Myocyte (in vitro differentiated cells): ENCODE measurements at places on chromosomes 5 and 9.

DNA sequence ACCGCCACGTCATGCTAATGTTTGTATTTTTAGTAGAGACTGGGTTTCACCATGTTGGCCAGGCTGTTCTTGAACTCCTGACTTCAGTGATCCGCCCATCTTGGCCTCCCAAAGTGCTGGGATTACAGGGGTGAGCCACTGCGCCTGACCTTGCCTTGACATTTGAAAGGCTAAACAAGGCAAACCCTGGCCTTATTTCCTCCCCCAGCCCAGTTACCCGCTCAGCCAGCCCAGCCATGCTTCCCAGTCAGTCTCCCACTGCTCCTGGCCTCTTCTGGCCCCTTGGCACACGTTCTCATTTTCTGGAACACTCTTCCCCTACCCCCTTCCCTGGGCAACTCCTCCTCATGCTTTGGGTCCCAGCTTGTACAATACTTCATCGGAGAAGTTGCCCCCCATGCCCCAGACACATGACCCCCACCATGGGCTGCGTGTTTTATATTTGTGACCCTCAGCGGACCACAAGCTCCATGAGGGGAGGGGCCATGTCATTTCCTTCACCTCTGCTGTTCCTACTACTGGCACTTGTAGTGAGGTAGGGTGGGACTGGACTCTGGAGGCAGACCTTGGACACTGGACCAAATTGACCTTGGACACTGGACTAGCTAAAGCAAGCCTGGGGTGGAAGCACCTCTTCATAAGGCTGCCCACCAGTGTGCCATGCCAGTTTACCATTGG is 94.4 kb upstream of the IER5L start:
- no peak for DNase-seq

DNA sequence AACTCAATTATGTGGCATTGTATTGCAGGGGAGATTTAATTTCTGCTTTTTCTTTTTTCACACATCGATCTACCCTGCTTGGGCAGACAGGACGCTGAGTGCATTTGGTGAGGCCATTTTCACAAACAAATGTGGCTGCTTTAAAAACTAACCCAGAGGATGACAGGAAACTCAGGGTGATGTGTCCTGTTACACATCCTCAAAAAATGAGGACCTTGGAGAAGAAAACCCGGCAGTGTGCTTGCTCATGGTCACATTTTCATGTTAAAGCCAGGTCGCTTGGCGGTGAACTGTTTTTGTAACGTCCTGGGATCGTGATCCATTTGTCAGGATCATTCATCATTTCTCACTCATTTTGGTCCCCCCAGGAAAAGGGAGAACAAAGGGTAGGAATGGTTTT is 478.3 kb upstream of the ADAMTS16 start:
- DNase-seq, result no peak

DNA sequence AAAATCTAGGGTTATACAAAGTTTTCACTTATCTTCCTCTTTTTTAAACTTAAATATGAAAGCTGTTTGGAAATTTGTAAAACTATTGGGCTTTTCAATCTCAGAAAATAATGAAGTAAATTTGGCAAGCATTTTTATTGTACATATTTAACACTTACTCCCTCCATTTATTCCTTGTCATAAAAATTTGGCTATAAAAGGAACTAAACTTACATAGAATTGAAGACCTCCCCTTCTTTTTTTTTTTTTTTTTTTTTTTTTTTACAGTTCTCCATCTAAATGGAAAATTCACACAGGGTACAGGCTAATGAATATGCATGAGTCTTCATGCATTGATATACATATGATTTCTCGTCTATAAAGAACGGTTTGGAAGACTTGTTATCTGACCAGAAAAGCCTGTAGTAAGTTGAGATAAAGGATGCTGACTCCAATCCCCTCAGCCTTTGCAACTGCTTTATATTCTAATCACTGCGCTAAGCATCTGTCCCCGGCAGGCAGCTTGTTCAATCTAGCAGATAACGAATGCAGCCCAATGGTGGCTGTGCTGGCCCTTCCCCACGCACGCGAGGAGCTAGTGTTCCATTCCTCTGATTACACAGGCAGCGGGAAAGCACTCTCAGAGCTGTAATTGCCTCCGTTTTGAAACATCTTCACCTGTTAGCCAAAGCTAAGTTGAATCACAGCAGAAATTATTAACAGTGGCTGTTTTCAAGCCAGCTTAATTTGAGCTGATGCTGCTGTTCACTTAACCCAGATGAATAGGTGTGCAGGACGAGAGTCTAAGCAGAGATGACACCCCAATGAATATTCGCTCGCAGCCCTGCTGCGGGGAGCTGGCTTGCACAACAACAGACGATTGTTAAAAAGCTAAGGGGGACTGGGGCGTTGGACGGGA is 453.8 kb upstream of the ZNF608 start:
- no peak for DNase-seq

DNA sequence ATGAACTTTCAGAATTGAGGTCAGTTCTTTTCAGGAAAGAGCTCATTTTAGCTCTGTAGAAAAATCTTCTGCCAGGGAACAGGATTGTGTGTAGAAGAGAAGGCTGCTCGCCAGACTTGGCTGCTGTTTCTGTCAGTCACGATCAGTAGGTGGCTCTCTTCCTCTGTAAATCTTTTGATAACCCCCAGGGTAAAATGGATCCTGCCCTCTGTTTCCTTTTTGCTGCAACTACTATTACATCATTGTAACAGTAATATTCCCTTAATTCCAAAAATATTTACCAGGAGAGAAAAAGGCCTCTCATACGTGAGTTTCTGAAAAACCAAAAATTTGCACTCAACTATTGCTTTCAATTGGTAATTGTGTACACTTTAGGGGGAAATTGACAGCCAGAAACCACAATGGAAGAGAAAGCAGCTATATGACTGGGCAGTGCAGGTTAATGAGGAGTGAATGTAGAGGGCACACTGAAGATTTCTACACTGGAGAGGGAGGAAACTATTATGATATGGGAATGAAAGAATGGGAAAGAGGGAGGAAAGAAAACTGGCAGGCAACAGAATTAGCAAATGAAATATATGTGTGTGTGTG is 12.3 kb downstream of the IFNA21 start:
- peak; percentile 68 for DNase-seq

DNA sequence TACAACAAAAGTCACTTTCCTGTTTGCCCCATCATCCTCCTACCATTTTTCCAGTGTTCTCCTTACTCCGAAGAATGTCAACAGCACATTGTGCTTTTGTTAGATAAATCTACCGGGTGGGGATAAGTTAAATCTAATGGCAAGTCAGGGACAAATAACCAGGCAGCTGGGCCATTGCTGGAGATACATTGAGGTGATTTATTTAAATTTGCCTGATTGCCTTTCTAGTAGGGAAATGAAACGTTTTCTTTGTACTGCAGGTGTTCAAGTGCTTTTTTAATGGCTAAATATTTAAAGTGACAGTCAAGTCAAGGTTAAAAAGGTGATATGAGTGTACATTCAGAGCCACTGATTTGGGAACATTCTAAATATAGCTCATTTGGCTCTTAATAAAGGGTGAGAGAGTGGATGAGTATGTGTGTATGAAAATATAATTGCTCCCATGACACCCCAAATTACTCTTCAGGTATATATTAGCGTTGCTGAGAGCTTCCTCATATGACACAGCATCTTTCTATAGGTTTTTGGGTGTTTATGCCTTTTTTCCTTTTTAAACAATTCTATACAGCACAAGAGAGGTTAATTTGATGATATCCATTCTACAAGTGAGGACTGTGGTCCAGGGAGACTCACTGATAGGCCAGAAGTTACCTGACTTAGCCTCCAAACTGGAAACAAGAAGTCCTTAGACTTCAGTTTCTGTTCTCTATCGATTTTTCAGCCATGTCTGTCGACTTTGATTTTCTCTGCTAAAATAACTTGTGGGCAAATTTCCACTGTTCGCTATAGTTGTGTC is 51.9 kb downstream of the DMRT2 start:
- no peak for DNase-seq

DNA sequence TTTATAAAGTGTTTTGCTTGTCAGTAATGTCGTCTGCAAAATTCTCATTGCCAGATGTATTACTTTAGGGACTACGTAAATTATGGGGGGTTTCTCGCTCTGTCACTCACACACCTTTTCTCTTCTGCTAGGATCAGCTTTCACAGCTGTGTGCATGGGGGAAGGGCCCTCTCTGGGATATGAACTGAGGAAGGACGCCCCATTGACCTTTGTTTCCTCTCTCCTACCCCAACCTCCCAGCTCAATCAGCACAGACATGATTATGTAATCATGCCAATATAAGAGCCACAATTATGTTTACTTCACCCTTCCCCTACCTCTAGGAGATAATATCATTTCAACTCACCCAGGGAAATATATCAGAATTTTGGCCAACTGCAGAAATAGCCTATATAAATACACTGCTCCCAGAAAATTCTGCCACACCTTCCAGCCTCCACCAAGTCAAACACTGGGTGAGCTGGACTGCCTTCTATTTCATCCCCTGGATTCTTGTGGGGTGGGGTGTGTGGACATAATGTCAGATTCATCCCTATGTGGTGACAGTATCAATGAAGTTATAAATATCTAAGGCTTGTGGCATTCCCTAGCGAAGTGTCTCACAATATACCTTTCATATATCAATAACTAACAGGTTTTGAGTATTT is 12.6 kb upstream of the SEMA5A start:
- DNase-seq, result no peak

DNA sequence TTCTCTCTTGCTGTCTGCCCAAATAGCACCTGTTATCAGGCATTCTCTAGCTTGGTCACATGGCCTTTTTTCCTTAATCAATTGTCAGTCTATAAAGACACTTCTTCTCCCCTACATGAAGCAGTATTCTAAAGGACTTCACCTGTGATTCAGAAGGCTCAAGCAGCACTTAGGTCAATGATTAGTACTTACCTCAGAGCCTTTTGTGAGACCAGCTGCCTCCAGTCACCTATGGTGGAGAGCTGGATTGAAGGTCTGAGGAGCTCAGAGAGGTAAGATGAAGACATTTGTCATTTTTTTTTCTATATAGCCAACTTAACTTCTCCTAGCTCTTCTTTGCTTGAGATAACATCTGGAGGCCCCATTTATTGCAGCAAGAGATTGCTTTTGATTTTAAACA is 278.3 kb upstream of the PCSK5 start:
- no peak for DNase-seq

DNA sequence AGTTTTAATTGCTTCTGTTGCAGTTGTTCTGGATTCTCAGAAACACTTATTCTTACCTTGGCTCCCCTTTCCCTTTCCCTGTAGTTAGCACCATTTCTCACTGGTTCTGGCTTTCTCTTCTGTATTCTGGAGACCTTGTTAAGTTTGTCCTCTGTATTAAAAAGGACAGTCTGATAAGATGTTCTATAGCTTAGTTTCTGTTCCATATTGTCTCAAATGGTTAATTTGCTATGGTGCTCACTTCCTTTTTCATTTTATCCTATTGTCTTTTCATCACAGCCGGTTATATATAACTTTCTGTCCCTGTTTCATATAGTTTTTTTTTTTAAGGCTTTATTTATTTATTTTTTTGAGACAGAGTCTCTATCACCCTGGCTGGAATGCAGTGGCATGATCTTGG is 41.4 kb upstream of the KIAA1958 start:
- DNase-seq, result no peak

DNA sequence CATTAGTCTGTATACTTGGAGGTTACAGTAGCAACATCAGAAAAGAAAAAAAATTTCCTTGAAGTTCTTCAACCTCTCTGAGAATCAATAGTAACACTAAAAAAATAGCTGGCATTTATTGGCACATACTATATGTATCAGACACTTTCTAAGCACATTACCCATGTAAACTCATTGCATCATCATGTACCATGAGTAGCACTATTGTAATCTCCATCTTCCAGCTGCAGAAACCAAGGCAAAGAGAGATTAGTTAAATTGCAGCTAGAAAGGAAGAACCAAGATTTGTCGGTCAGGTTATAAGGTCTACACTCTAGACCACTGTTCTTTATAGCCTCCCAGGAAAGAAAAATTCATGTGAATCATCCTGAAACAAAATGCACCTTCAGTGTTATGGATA is 31.4 kb upstream of the RAB3C start:
- no peak for DNase-seq

GRCh38 chr5:120901199-120901598 is 437.1 kb downstream of the PRR16 start:
- DNase-seq, result peak; percentile 2

DNA sequence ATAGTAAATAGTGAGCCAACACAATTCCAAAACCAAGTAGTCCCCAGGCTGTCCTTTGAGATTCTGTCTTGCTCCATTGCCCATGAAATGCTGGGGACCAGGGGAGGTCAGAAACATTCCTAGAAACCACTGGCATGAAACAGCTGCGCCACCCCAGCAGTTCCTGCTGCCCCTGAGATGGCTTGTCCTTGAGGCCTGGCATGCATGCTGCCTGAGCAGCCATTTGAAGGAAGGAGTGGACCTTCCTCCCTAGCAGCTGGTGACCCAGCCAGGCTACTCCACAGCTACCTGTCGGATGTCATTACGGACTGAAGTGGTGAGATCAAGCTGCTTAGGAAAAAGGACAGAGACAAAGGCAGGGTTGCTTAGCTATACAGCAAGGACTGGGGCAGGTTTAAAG is 260.6 kb downstream of the DENND1A start:
- DNase-seq, result peak; percentile 93

GRCh38 chr5:147490989-147491388 is 18.9 kb downstream of the DPYSL3 start:
- DNase-seq, result no peak

DNA sequence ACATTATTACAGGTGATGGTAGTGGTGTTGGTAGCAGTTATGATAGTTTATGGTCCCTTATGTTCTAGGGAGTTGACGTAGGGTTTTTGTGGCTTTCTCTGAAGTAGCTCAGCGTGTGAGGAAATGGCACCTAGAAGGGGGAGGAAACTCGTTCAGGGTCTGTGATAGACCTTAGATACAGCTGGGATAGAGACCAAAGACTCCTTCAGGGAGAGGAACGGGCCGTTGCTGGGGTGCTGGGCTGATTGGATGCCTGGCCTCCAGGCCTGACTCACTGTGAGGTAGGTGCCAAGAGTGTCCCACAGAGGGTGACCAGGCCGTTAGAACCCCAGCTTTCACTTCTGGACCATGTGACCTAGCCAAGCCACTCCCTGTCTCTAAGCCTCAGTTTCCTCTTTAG is 96.6 kb downstream of the DAB2IP start:
- no peak for DNase-seq

DNA sequence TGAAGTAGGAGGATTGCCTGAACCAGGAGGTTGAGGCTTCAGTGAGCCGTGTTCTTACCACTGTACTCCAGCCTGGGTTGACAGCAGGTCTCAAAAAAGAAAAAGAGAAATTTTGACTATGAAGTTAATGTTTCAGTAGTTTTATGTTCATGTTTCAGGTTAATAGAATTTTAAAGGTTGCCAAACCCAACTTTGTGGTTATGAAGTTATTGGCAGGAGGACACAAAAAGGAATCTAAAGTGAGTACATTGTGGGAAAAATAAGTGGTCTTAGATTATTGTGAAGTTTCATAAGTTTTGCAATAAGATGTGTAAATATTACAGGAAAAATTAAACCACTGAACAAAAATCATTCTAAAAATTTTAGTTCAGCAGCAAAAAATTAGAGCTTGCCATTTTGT is 78.6 kb downstream of the GOLM1 start:
- no peak for DNase-seq

- DNase-seq, result peak; percentile 36
These were observed 6.3 kb downstream of the RMI1 start for GRCh38 chr9:83986765-83987401.

- no peak for DNase-seq
These were observed 226.3 kb downstream of the AOPEP start for GRCh38 chr9:94952565-94953373.
